ENCODE measurements at places on chromosomes 6 and 20.

- DNase-seq, result no peak
Measured at GRCh38 chr6:128558924-128559323, 38.5 kb upstream of the PTPRK start.

DNA sequence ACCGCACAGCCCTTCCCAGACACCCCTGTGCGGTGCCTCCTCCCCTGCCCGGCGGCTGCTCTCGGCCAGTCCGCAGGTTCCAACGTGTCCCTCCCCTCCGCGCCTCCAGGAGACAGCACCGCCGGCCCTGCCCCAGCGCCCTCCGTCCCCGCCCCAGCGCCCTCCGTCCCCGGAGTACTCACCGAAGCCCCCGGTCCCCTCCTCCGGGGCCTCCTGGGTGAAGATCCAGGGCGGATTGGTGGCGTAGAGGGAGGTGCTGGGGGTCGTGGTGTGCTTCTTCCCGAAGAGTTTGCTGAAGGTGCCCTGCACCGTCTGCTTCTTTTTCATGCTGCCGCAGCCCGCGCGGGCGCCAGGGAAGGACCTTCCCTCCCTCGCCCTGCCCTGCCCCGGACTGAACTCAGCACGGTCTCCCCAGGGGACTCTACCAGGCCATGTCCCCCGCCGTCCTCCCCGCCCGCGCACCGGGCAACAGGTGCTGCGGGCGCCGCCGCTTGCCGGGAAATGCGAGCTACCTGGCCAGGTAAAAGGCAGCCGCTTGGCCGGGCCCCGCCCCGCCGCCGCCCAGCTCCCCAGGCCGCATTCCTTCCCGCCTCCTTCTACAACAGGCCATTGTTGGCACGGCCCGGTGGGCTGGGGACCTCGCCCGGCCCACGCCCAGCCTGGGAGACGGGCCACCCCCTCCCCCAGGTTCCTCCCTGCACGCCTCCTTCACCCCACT lies at the start of gene C6orf132:
Gene C6orf132 (minus strand): TSS at position 503 of the 718 bp plus-strand sequence. CDS start 176 bp downstream, at position 327.
- peak; percentile 81 for DNase-seq

GRCh38 chr6:51542475-51542874 lies 544.9 kb downstream of the PKHD1 start:
- DNase-seq, result no peak

DNA sequence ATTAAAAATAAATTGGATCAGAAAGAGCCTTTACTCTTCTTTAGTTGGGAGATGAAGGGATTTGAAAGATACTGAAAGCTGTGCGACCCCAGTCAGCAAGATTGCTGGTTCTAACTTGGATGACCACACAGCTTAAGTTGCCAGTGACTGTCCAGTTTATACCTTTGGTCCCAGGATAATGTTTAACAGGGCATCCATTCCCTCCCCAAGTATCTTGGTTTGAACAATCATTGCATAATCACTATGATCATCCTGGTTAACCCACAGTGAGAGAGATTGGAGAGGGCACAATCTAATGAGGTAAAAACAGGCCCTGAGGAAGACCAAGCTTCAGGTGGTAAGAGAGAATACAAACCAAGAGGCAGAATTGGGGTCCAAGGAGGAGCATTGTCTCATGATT lies 798.3 kb downstream of the MAFB start:
- no peak for DNase-seq

GRCh38 chr6:160227038-160227768 lies 31.4 kb downstream of the SLC22A2 start:
- DNase-seq, result no peak

DNA sequence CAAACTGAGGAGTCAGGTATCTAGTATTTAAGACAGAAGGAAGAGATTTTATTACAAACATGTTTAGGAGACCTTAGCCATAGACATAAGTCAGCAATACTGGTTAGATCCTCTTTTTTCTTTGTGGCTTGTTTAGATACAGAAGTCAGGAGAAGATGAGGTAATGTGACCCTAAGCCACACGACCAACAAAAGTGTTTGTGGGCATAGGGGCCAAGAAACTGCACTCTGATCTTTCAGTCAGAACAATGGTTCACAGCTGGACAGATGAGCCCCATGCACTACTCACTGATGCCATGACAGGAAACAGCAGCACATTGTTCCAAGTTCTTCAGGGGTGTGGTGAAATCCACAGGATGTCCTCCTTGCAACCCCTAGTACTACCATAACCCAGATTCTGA lies 238.5 kb upstream of the RAB32 start:
- DNase-seq, result no peak

GRCh38 chr20:53250456-53250855 lies 278.3 kb downstream of the TSHZ2 start:
- no peak for DNase-seq

GRCh38 chr6:102581378-102582124 lies 1188.0 kb downstream of the GRIK2 start:
- DNase-seq, result no peak

DNA sequence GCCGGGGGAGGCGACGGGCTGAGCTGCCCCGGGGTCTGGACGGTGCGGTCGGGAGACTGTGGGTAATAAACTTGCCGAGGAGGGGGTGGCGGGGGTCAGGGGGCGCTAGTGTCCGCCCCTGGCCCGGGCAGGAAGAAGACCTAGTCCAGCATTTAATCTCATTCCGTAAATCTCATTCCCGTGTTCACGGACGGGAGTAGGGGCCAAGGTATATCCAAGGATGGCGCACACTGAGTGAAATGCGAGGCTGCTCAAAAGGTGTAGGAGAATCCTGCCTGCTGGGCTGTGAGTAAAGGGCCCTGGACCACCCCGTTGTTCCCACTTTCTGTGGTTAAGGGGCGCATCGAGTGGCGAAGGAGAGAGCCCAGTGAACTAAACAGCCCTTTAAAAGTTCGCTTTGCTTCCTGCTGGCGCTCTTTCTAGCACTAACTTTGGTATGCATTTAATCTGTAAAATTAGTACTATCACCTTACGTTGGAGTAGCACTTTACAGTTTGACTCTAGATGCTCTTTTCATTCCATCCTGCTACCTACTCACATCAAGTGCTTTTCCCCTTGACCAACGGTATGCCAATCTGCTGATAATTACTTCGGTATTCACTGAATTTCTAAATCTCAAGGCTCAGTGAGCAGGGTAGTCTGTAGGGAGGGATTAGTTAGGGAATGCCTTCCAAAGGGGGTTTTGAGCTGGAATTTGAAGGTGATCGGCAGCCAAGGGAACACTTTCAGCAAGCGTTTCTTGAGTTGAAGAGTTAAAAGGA lies 730 bp downstream of the PARD6B start:
- DNase-seq, result peak; percentile 50
